ENCODE measurements at places on chromosomes 3 and 15.

- no peak for DNase-seq
These were observed 1.3 kb upstream of the LRRC58 start for GRCh38 chr3:120350401-120350941.

DNA sequence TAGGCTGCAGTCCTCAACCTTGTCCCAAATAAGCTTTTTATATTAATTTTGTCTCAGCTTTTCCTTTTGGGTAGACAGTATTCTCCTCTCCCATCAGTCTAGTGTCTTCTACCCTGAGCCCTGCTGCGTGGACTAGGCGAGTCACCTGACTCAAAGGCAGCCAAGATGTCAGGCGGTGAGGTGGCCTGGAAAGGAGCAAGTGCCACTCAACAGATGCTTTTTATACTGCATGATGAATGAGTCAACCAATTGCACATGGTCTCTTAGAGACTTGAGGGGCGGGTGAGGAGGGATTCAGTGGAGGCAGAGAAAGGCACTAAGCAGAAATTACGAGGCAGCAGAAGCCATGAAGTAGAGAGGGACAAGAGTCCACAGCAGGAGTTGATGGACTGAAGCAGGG is 95.9 kb downstream of the FRMD4B start:
- DNase-seq, result no peak

DNA sequence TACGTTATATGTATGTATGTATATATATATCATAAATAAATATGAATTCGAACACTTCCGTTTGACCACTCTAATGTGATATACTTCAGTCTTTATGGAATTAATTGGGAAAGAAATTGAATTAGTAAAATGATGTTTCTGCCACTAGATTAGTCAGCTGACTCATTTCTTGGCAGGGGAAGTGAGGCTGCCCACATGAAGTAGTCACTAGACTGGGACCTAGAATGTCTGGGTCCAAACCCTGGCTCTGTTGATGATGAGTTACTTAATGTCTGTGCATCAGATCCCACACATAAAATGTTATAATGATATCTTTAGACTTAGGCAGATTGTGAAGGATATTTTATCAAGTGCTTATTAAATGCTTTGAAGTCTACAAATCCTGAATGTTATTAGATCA is 27.4 kb upstream of the ARL14 start:
- DNase-seq, result no peak

GRCh38 chr15:78390242-78390641 is 47.8 kb upstream of the IREB2 start:
- no peak for DNase-seq

DNA sequence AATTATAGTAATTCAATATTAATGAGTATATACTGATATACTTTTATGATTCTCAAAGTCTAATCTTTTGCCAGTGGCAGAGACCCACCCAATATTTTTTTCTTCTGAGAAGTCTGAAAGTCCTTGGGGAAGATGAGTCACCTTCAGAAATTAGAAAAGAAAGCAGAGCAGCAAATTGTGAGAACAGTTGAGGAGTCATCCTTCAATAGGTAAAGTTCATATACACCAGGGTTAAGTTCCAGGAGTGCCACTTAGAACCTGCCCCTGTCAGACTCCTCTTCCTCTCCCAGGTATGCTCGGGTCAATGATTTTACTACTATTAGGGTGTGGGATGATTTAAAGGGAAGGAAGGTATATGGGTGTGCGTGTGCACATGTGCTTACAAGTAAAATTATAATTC is 7.1 kb downstream of the CLRN1 start:
- DNase-seq, result no peak

GRCh38 chr3:18469775-18470174 is 44.6 kb upstream of the SATB1 start:
- no peak for DNase-seq

GRCh38 chr3:71831599-71831998 is 46.7 kb upstream of the PROK2 start:
- no peak for DNase-seq

GRCh38 chr3:68996356-68996995 is 17.0 kb downstream of the EOGT start:
- no peak for DNase-seq

GRCh38 chr3:153129866-153130265 is 32.2 kb upstream of the RAP2B start:
- DNase-seq, result no peak

DNA sequence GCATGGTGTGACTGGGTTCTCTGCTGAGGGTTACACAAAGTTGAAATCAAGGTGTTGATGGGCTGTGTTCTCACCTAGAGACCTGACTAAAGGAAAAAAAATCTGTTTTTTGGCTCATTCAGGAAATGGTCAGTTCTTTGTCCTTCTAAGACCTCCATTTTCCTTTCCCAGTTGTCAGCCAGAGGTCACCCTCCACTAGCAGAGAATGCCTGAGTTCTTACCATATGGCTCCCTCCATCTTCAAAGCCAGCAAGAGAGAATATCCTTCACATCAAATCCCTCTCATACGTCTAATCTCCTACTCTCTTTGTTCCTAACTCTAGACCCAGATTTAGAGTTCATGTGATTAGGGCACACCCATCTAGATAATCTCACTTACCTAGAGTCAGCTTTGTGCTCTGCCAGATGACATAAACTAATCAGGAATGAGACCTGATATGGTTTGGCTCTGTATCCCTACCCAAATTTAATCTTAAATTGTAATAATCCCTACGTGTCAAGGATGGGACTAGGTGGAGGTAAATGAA is 19.4 kb downstream of the ANKRD28 start:
- DNase-seq, result no peak

GRCh38 chr15:96237002-96237401 is 93.5 kb upstream of the NR2F2 start:
- DNase-seq, result no peak

- DNase-seq, result no peak
These were observed 39.2 kb upstream of the MAPKBP1 start for GRCh38 chr15:41735046-41735445.

GRCh38 chr3:133709139-133709750 is 36.9 kb upstream of the TF start:
- no peak for DNase-seq

DNA sequence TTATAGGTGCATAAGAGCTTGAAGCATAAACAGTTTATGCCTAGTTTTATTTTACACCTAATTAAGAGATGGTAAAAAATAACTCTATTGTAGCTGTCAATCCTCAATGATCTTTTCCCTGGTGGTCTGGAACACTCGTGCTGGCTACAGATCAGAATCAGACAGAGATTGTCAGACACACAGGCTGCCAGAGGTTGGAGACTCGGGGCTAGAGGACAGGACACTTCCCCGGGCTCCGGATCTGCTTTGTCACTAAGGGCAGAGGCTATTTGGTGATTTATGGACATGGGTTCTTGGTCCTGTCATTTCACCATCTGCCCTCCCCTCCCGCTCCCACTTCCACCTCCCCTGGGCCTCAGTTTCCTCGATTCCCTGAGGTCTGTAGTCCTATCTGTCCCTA is 16.5 kb upstream of the FAM174B start:
- no peak for DNase-seq

GRCh38 chr3:4351164-4351855 is 48.1 kb downstream of the SETMAR start:
- DNase-seq, result peak; percentile 23

GRCh38 chr3:136135039-136135802 is 60.9 kb downstream of the MSL2 start:
- DNase-seq, result peak; percentile 91

DNA sequence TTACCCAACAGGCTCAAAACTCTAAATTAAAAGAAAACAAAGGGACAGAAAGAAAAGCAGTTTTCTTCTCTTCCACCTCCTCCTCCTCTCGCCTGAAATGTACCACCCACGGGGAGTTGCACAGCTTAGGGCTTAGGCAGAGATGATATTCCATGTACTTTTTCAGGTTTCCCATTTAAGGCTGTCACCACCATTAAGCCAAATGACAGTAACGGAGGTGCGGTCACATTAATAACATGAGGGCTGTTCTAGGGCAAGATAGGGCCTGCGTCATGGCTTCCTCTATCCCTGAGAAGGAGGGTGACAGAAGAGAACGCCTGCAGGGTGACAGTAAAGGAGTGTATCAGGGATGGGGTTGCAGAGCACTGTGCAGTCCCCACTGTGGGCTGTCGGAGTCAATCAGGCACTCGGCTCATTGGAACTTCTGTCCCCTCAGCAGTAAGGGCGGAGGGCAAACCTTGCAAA is 51.7 kb upstream of the TJP1 start:
- DNase-seq, result no peak

- DNase-seq, result no peak
These were observed 64.4 kb downstream of the SLMAP start for GRCh38 chr3:57820479-57820878.

- DNase-seq, result peak; percentile 7
These were observed 22.0 kb upstream of the DOCK3 start for GRCh38 chr3:50652709-50653108.

GRCh38 chr3:115254492-115255196 is 107.6 kb upstream of the ZBTB20 start:
- DNase-seq, result no peak

GRCh38 chr3:37554364-37554763 is 307.3 kb upstream of the CTDSPL start:
- DNase-seq, result no peak

GRCh38 chr3:177377166-177377565 is 179.9 kb upstream of the TBL1XR1 start:
- DNase-seq, result no peak

DNA sequence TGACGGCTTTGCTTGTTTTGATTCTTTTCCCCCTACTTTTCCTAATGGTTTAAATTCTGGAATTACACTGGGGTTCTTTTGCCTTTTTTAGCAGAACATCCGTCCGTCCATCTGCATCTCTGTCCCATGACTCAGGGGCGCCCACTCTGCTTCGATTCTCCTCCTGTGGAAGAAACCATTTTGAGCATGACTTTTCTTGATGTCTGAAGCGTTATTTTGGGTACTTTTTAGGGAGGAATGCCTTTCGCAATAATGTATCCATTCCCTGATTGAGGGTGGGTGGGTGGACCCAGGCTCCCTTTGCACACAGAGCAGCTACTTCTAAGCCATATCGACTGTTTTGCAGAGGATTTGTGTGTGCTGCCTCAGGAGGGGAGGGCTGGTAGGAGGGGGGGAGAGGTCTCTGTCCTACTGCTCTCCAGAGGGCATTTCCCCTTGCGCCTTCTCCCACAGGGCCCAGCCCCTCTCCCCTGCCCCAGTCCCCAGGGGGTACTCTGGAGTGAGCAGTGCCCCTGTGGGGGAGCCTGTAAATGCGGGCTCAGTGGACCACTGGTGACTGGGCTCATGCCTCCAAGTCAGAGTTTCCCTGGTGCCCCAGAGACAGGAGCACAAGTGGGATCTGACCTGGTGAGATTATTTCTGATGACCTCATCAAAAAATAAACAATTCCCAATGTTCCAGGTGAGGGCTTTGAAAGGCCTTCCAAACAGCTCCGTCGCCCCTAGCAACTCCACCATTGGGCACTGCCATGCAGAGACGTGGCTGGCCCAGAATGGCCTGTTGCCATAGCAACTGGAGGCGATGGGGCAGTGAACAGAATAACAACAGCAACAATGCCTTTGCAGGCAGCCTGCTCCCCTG is 19.5 kb upstream of the BSN start:
- DNase-seq, result no peak

GRCh38 chr3:71987828-71988227 is 202.9 kb upstream of the PROK2 start:
- peak; percentile 68 for DNase-seq

DNA sequence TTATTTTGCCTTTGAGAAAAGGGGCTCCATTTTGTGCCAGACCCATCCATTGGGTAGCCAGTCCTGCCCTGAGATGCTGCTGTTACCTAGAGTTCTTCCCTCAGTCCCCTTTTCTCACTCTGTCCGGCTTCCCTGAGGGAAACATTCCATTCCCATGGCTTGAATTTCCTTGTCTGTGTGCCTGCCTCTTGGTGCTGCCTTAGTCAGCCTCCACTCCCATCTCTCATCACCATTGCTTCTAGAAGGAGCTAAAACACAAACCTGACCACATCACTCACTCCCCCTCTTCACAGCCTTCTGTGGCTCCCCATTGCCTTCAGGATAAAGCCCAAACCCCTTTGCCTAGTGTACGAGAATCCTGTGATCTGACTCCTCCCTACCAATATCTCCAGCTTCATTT is 25.2 kb upstream of the C2CD4B start:
- no peak for DNase-seq

DNA sequence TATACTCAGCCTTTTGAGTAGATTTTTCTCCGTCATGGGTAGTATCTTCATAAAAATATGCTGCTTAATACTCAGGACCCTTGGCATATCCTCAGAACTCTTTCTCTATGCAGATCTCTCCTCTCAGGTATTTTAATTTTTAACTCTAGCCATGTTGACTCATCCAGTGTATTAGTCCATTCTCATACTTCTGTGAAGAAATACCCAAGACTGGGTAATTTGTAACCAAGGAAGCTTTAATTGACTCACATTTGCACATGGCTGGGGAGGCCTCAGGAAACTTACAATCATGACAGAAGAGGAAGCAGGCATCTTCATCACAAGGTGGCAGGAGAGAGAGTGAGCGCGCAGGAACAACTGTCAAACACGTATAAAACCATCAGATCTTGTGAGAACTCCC is 129.3 kb upstream of the CD96 start:
- no peak for DNase-seq

DNA sequence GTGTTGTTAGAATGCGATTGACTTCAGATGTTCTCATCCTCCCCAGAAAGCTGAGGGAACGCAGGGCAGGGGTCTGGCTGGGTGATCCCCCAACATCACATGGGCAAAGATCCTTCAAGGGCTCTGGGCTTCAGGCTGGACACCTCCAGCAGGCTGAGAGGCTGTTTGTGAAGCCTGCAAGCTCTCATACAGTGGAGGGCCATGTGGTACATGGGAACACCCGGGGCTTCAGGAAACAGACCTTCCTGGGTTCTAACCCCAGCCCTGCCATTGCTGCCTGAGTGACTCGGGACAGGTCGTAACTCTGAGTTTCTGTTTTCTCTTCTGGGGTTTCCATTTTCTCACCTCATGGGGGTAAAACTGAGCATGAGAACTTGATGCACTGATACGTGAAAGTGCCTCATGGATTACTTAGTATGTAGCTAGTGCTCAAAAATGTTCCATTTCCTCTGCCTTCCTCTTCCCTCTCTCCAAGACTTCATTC is 81.2 kb downstream of the TLE3 start:
- no peak for DNase-seq

DNA sequence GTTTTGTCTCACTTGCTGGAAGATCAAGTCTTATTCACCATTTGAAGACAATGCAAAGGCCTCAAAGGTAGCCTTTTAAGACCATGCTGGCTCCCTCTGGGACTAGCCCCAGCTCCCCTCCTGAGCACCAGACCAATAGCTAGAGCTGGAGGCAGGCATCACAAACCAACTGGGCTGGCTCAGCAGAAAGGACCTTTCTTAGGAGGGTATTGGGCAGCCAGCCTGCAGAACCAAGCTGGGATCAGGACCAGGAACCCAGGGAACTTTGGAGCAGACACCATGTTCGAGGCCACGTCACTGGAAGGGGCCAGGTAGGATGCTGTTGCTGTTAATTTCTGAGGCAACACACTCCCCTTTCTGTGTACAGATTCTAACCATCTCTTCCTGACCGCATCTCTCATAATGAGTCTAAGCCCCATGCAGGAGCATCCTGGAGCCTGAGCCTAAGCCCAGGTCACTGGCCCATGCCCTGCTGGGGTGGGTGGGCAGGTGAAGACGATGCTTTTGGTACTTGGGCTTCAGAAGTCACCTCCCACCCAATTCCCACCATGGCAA is 81.4 kb upstream of the KLF13 start:
- no peak for DNase-seq

GRCh38 chr15:60006203-60006862 is 2.2 kb downstream of the FOXB1 start:
- no peak for DNase-seq

GRCh38 chr3:187011915-187012314 is 81.6 kb downstream of the ST6GAL1 start:
- DNase-seq, result no peak

GRCh38 chr3:193595939-193596487 is 3.0 kb downstream of the OPA1 start:
- DNase-seq, result no peak

- no peak for DNase-seq
These were observed 93.9 kb downstream of the PCCB start for GRCh38 chr3:136343873-136344555.
